ENCODE measurements at places on chromosomes 12 and 14. TPM values are rescaled to one million over a fixed set of nuclear protein-coding genes. Genes with fewer than 3 reads are reported as not detected.

DNA sequence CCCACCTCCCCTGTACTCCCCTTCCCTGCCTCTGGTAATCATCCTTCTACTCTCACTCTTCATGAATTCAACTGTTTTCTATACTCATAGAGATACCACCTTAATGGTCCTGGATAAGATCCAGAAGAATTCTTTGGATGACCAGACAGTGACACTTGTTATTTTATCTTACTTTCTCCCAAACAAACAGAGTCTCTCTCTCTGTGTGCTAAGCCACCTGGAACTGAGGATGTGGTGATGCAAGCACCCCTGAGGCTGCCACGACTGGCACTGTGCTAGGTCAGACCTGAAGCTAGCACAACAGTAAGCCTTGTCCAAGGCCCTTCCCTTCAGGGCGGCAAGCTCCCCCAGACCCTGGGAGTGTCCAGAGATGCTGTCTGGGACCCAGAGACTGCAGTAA lies 250.2 kb downstream of the C12orf50 start:
- DNase-seq, result peak; percentile 51

DNA sequence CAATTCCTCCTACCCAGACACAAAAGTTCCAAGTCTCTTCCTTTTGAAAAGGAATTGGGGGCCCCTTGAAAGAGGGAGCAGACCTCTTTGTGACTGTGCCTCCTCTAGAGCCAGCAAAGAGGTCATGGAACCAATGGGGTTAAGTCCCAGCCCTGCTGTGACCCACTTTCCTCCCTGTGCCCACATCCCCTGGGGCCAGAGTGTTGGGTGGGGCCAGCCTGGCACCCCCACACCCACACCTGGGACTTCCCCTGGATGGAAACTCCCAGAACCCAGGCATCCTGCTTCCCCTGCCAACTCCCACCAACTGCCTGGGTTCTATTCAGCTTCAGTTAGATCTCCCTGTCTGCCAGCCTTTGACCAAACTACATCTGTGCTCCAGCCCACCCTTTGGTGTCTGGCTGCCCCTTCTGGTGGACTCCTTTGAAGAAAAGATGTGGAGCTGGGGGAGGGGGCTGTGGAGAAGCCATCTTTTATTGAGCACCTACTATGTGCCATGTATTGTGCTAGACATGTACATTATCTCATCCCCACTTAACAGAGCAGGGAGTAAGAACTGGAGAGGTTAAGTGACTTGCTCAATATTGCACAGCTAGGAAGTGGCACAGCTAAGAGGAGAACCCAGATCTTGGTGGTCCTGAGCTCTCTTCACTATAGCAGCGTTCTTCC lies 4.6 kb upstream of the RARG start:
- DNase-seq, result no peak

HPD gene
- 0.42 TPM for total RNA-seq

KLRC4 gene
- not detected for total RNA-seq

BDKRB2 gene
- 3.8 TPM for total RNA-seq

DNA sequence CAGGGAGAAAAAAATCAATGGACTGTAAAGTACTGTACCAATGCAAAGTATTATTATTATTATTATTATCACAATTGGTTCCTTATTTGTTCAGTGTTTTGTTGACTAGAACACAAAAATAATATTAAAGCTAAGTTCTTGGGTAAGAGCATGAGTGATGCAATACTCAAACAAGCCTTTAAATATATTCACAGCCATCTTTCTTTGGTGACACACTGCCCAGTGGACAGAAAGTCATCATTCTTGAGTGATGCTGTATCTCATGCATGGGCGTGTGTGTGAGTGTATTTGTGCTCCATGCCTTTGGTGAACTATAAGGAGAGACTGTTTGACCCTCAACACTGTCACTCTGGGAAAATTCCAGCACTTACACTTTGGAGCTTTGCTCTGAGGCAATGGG lies 93.6 kb downstream of the KCNK10 start:
- DNase-seq, result no peak

- DNase-seq, result no peak
Measured at GRCh38 chr14:58297412-58297761, 968 bp upstream of the ARID4A start.

- DNase-seq, result no peak
Measured at GRCh38 chr14:74898694-74899093, 17.0 kb downstream of the DLST start.

DNA sequence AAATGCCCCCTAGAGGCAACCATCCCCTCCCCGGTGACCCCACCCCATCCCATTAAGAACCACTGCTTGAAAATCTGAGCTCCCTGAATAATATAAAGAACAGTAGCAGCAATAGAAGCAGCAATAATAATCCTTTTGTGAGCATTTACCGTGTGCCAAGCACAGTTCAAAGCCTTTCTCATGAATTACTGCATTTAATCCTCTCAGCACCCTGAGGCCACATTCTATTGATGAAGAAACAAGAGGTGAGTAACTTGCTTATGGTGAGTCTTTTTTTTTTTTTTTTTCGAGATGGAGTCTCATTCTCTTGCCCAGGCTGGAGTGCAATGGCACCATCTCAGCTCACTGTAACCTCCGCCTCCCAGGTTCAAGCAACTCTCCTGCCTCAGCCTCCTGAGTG lies 65.0 kb downstream of the KCNK10 start:
- DNase-seq, result no peak

BMAL2 gene
- total RNA-seq, result 31.8 TPM

DNA sequence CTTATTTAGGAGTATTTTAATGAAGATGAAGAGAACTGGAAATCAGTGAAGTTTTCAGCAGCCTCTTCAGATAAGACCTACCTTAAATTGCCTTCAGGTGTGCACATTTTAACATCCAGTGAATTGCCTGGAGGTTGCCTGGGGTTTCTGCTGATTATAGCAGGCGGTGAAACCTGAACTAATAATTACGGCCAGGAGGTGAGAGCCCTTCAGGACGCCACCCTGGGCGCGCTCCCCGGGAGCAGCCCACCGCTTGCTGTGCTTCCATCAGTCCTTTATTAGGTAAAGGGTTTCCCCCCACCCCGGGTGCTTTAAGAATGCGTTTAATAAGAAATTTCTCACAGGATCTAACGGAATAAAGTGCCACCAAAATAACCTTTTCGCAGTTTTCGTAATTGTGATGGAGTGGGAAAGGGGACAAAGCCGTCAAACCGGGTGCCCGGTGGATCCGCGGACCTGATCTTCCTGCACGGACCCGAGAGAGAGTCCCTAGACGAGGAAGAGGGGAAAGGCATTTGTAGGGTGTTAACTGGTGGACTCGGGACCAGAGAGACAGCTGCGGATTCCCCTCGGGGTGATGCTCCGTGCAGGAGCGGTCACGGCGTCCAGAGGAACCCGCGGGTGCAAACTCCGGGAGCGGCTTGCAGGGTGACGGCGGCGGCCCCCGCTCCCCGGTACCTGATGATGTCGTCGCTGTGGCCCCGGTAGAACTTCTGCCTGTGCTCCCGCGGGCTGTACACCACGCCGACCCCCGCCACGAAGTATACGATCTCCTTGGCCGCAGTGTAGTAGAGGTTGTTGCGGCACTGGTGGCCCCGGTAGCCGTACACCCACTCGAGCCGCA lies 902 bp downstream of the EML5 start:
- DNase-seq, result peak; percentile 60

SLC24A4 gene
- total RNA-seq, result 0.29 TPM

- peak; percentile 87 for DNase-seq
Measured at GRCh38 chr12:112900298-112901145, 6.2 kb upstream of the OAS1 start.

ST8SIA1 gene
- 9.7 TPM for total RNA-seq

All from endodermal cell (in vitro differentiated cells).